Coronary artery (tissue), 2 donors: ENCODE measurements at places on chromosomes 7 and 10.
A peak's percentile ranks its signal among the peaks of the same experiment; 100 is the strongest.

DNA sequence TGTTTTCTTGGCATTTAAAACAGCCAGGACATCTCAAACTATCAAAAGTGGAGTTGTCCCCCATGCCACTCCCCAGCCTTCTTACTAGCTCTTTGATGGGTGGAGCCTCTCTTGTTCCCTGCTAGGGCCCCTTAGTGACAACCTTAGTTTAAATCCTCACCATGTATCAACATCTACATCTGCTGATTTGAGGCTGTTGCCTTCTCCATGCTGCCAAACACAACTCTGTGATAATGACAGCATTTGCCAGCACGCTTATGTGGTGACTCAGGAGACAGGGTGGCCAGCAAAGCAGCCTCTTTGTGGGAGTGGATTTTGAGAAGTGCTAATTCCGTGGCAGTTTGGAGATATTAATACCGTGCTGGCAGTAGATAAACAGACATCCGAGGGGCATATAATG lies 145.4 kb downstream of the LRRC4 start:
- no peak for DNase-seq

DNA sequence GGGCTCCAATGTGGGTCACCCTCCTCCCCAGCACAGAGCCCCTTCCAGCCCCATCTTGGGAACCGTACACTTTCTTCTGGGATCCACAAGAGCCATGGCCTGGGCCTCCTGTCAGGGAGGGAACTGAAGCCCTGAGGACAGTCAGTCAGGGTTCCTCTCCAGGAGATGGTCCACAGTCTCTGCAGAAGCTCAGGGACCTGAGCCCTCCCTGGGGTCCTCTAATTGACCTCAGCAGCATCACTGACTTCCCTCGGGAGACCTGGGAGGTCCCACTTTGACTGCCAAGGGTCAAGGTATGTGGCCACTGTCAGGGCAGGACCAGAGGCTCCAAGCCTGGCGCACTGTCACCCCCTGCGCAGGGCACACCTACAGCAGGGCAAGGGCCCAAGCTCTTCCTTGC lies 32.3 kb downstream of the NOD1 start:
- DNase-seq: no peak

DNA sequence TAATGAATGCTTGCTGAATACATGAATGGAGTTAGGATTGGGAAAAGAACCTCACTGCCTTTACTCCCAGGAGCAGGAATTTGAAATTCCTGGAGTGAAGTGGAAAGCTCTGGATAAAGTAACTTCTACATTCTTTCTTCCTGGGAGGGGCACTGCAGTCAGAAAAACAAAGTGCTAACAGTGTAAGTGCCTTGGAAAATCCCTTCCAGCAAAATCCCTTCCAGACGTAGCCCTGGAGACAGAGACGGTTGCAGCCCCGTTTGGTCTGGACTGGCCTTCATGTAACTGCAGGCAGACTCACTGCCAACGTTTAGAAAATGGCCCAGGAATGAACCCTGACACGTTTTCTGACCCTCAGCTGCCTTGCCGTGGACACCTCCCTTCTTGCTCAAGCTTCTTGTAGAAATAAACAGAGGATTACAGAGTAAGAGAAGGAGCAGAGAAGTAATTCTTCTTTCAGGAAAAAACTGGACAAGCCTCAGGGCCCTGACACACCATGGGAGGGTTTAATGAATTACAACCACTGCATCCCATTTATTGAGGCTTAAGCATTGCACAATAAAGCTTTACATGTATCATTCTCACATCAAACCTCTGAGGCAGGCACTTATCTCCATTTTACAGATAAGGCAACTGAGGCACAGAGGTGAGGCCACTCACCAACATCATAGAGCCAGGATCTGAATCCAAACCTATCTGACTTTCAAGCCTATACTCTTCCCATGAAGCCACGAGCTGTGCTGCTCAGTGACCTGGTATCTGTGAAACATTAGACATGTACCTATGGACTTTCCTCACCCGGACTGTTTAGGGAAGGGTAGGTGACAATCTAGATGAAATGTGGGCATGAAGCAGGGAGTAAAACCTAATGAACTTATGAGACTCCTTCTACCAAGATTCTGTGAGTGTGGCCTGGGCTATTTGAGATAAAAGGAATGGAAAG lies 7.8 kb downstream of the ITPRIP start:
- DNase-seq: peak; percentile 69

- no peak for DNase-seq
Observed at GRCh38 chr10:100987685-100988049, 324 bp downstream of the TWNK start.

DNA sequence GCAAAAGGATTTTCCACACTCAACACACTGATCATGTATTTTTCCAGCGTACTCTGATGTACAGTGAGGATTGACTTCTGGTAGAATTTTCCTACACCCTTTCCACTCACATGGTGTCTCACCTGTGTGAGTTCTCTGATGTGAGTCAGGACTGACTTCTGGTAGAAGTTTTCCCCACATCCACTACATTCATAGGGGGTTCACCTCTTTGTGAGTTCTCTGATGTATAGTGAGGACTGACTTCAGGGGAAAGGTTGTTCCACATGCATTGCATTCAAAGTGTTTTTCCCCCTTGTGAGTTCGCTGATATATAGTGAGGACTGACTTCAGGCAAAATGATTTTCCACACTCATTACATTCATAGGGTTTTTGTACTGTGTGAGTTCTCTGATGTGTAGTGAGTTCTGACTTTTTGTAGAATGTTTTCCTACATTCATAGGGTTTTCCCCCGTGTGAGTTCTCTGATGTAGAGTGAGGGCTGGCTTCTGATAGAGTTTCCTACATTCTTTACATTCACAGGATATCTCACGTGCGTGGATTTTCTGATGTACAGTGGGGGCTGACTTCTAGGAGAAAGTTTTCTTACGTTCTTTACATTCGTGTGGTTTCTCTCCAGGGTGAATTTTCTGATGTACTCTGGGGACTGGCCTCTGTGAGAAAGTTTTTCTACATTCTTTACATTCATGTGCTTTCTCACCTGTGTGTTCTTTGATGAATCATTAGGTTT lies 146.5 kb downstream of the GLRX3 start:
- DNase-seq: no peak

DNA sequence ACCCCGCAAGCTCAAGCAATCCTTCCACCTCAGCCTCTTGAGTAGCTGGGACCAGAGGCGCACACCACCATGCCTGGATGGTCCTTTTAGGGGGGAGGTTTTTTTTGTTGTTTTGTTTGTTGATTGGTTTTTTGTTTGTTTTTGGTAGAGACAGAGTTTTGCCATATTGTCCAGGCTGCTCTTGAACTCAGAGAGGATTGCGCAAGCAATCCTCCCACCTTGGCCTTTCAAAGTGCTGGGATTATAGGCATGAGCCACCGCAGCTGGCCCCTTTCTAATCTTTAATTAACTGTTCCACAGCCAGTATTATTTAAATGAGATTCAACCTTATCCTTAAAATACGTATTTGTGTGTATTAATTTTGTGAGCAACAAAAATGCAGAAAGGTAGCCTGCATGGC lies 65.8 kb downstream of the SLC13A1 start:
- no peak for DNase-seq
